ENCODE measurements at places on chromosomes 12 and 14.

DNA sequence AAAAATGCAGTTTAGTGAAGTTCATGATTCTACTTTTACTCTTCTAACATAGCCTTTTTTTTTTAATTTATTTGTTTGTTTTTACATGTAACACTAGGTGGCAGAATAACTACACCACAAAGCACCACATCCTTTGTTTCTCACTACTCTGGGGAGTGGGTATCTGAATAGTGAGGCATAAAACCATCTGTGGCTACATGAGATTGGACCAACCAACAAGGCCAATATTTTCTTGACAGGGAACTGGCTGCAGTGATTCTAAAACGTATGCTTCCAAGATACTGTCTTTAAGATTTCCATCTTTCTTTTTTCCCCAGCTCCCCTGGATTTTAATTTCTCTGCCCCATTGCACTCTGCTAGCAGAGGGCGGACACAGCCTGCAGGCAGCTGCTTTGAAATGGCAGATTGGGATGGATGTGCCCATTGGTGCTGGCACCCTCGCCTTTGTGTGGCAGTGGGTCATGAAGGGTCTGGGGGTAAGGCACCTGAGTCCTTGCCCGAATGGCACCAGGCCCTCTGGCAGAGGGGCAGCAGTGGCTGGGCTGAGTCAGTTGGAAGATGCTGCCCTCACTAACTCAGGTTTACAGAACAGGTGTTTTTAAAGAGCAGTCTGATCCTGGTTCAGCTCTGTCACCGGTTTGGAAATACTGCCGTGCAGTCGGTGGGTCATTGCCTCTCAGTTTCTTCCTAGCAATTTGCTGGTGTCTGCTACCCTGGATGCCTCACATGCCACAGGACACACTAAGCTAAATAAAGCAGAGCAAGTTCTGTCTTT lies 429.1 kb downstream of the RAD51B start:
- DNase-seq, result peak; percentile 38

GRCh38 chr14:93081876-93082570 lies 33.7 kb downstream of the ITPK1 start:
- DNase-seq, result no peak

- no peak for DNase-seq
These were observed 28.7 kb upstream of the P2RX4 start for GRCh38 chr12:121181181-121181580.

DNA sequence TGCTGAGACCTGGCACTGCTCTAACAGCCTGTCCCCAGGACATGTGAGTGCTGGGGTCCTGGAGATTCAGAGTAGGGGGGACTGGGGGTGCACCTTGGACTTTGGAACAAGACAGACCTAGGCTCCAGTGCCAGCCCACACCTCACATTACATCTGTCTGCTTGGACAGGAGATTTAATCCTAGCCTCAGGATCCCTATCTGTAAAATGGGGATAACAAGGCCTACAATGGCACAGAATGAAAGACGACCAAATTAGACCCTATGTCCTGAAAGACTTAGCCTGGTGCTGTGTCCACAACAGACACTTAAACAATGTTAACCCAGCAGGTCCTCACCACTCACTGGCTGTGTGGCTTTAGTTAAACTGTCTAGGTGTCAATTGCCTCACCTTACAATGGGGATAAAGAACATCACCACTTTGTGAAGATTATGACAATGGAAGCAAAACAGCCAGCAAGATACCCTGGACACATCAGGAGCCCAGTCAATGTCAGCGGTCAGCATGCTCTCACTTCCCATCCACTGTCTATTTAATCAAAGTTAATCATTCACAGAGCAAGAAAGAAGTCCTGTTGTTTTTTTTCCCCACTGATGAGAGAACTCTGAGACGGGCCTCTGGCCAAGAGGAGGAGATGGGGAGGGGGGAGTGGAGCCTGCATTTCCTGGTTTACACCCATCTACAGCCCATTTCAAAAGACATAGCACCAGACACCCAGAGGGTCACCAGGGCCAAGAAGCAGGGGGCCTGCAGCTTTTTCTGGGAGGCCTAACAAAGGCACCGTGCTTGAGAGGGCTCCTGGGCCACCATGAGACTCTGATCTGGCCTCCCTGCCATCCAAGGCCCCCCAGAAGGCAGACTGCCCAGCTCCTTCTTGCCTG lies 40.6 kb downstream of the ACTN1 start:
- no peak for DNase-seq

DNA sequence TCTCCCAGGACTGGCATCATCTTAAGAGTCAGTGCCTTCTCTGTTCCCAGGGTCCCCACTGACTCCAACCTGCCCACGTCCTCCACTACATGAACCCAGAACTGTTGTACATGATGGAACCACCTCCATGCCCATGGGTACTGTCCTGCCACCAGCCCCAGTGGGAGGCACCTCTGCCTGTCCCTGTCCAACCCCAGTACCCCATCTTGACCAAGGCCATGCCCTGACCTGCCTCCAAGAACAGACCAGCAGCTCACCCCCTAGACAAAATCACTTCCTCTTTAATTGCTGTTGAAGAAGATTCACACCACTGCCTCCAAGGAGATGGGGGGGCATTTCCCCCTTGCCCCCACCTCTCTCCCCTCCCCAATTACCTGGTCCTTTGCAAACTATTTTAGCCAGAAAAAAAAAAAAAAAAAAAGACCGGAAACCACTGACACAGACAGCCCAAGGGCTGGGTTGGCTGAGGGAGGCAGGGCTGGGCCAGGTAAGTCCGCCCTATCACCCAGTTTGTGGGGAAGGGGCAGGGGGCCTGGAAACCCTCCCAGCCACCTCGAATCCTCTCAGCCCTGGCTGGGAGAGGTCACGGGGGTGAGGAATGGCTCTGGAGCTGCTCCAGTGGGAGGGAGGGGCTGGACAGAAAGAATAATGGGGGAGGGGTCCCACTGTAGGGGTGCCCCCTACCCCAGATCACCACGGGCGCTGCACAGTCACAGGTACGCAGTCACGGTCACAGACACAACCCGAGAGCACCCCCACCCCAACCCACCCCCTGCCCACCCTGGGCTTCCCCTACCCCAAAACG lies 13.4 kb downstream of the AGAP2 start:
- no peak for DNase-seq

DNA sequence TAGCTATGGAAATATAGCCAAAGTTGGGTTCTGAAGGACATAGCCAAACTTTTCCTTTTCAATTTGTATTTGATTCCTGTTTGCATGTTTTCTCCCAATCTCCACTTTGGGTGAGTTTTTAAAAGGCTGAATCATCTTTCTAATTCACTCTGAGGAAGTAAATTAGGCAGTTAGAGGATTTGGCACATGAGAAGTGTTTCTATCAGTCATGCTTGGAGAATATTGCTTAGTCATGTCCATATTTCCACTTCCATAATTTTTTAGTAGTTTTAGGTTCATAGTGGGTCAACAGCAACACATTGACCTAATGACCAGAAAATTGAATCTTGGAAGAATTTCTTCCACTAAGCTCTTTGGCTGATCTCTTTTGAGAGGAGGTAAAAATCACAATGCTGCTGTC lies 21.8 kb downstream of the IRAK3 start:
- no peak for DNase-seq

DNA sequence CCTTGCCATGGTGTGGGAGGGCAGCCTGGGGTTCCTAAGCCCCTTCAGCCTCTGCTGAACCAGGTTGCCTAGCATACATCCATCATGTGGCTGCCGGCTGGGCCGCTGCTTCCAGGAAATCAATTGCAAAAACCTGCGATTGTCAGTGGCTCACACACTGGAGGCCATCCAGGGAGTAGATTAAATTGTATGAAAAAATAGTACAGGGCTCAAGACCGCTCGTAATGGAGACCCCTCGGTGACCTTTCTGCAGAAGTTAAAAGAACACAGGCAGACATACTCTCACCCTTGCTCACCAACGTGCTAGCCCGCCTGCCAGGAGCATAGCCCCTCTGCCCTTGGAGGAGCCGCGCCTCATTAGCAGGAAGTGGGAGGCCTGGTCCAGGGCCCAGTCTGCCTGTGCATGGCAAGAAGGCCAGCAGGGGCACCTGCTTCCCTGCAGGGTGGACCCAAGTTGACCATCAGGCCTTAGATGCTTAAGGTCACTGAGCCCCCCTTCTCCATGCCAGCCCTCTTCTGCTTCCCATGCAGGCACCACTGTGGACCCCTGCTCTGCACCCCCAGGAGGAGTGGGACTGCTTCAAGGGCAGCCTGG lies 31.4 kb upstream of the CIPC start:
- no peak for DNase-seq

- no peak for DNase-seq
These were observed 362.2 kb downstream of the CACNA1C start for GRCh38 chr12:2414810-2415567.

DNA sequence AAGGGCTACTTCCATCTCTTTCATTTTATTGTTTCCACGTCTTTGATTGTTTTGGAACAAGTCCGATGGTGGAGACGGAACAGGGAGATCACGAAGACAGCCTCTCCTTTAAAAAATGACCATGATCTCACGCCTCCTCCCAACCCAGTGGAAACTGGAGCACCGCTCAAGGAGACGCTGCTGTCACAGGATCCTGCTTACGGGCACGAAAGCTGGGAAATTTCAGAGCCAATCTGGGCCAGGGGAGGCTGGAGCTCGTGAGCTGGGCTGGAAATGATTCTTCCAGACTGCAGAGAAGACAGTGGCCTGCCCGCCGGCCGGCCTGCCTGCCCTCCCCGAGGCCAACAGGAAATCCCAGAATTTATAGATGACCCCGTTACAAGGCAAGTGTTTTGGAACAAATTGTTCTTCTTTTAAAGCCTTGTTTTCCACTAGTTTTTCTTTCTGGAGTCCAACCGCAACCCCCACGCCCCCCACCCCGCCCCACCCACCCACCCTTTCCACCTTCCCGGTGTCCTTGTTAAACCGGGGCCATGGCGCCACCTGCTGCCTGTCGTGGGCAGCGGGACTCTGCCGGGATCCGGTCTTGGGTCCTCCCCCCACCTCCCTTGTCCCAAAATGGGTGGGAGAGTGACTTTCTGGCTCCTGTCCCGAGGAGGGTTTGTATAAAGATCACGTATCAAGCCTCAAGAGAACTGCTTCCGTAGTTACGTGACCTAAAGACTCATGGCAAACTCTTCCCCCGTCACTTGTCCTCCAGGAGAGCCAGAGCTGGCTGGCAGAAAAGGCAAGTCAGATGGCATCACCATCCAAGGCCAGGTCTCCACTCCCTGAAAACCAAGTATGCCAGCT lies 40.3 kb downstream of the MAP1LC3B2 start:
- no peak for DNase-seq

- DNase-seq, result no peak
These were observed 395.8 kb upstream of the FBXO33 start for GRCh38 chr14:39827901-39828655.

DNA sequence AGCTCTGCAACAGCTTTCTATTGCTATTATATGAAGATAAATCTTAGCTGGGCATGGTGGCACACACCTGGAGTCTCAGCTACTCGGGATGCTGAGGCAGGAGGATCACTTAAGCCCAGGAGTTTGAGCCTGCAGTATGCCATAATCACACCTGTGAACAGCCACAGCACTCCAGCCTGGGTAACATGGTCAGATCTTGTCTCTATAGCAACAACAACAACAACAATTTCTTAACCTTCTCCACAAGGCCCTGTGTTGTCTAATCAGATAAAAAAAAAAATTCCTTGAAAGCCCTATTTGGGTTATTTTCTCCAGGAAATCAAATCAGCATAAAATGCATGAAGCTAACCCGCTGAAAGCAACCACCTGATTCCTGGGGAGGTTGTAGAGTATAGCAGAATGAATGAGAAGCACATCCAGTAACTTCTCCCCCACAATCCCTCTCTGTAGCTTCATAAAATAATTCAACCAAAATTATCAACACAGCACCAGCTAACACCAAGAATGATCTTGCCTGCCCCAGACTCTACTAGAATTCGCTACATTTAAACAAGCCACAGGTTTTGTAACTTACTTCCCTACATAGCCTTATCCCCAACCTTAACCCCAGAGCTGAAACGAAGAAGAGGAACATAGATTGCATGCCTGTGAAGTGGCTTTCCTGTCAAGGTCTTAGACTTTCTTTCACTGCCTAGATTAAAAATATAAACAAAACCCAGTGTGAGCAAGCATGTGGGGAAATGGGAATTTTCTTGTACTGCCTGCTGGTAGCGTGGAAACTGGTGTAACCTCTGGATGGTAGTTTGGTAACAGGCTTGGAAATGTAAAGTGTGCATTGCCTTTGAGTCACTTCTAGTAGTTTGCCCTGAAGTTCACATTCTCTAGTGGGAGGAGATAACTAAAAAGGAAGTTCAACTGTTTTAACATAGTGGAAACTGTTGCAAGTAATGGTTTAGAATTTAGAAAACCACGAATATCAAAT lies 6.0 kb upstream of the STK38L start:
- no peak for DNase-seq

DNA sequence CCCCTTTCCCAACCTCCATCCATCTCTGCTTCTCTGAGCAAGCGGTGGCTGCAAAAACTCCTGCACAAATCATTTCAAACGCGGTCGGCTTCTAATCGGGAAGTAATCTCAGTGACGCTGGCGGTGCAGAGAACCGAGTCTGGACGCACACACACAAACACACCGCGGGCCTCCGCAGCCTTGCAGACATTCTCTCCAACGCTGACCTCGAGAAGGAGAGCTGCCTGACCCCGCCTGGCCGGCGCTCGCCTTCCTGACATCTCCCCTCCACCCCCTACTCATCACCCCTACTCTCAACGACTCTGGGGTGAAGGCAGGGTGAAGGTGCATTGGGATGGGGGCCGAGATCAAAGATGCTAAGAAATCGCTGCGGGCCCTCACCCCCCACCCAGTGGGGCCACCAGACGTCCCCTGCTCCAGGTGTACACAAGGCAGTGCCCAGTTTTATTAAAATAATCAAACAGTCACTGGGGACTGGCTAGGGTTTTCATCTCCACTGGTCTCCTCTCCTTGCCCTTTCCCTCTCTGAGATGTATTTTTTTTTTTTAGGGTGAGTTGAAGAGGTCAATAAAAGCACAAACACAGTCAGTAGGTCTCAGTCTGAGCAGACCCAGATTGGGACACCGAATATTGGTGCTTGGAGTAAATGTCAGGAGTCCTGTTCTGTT lies 506 bp upstream of the TBX5 start:
- DNase-seq, result peak; percentile 13

DNA sequence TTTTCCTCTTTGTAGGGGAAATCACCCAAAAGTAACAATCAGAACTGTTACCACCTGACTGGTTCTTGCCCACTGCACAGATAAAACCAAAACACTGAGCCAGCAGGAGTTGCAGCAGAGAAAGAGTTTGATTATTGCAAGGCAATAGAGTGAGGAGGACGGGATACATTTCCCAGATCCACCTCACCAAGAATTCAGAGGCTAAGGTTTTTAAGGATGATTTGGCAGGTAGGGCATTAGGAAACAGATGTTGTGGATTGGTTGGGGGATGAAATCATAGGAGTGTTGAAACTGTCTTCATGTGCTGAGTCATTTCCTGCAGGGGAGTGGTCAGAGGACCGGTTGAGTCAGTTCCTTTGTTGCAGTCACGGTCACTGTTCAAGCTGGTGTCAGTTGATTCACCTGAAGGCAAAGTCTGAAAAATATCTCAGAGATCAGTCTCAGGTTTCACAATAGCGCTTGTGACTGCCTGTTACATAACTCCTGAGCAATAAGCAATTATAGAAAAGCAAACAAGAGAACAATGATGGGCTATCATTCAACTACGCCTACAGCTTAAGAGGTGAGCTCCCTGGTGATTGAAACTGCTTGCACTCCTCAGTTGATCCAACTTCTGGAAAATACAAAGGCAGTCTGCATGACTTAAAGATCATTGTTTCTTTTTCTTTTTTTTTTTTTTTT lies 20.3 kb upstream of the AMN1 start:
- peak; percentile 100 for DNase-seq

Measured in NCI-H748 treated with DMSO at 0.1 percent for 48 hours (cell line).